ENCODE measurements at places on chromosomes 12 and 14.

GRCh38 chr14:103973354-103973753 is 31.0 kb upstream of the RD3L start:
- DNase-seq: no peak
- H3K4me1 ChIP-seq: no peaks in the 10 kb centered on the region
- no peaks in the 10 kb centered on the region for H3K36me3 ChIP-seq
- peaks cover 2% of the 10 kb centered on the region for H3K27me3 ChIP-seq
- no peak overlapping the region for H3K4me3 ChIP-seq

GRCh38 chr12:89706551-89706950 is 2.1 kb downstream of the ATP2B1 start:
- peaks cover 13% of the 10 kb centered on the region for H3K4me1 ChIP-seq
- H3K27ac ChIP-seq: no peak overlapping the region
- no peaks in the 10 kb centered on the region for H3K36me3 ChIP-seq
- peaks cover 8% of the 10 kb centered on the region for H3K27me3 ChIP-seq
- H3K4me3 ChIP-seq: peak overlapping the region; percentile 99

DNA sequence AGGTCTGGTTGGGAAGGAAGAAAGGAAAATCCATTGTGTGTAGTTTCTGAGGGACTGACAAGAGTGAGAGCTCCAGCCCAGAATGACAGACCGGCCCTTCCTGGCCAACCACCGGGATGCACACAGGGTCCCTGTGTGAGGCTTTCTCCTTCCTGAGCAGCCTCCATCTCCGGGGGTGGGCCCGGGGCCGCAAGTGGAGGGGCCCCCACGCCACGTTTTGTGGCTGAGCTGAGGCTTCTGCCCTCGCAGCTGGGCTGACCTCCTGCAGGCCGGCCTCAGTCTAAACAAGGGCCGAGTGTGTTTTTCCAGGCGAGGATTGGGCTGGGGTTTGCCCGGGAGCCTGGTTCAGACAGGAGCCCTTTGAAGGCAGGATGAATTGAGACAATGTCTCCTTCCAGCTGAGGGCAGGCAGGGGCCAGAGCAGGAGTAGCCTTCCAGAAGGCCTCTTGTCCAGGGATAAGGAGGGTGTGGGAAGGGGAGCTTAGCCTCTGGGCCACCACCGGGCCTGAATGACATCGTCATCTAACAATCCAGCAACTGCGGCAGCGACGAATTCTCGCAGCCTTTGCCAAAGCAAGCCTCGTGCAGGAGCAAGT is 96.5 kb upstream of the NCOR2 start:
- H3K27ac ChIP-seq: no peak overlapping the region
- no peak for DNase-seq
- H3K4me3 ChIP-seq: no peak overlapping the region
- H3K36me3 ChIP-seq: no peaks in the 10 kb centered on the region
- peaks cover 2% of the 10 kb centered on the region for H3K27me3 ChIP-seq

DNA sequence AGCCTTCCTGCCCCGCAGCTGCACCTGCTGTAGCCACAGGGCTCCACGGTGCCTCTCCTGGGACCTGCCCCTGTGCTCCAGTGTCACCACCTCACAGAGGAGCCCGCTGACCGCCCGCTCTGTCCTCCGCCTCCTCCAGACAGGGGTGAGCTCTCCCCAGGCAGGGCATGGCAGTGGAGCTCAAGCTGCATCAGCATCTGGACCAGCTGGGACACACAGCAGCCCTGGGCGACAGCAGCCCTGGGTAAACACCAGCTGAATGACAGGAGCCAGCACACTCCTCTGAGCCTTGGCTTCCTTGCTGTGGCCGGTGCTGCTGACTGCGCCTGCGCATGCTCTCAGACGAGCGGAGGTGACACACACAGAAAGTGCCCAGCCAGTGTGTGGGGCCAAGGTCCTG is 22.0 kb downstream of the CHGA start:
- peak; percentile 26 for DNase-seq
- H3K36me3 ChIP-seq: no peaks in the 10 kb centered on the region
- peak overlapping the region; percentile 29 for H3K27ac ChIP-seq
- peaks cover 13% of the 10 kb centered on the region for H3K27me3 ChIP-seq
- peaks cover 26% of the 10 kb centered on the region for H3K4me1 ChIP-seq

DNA sequence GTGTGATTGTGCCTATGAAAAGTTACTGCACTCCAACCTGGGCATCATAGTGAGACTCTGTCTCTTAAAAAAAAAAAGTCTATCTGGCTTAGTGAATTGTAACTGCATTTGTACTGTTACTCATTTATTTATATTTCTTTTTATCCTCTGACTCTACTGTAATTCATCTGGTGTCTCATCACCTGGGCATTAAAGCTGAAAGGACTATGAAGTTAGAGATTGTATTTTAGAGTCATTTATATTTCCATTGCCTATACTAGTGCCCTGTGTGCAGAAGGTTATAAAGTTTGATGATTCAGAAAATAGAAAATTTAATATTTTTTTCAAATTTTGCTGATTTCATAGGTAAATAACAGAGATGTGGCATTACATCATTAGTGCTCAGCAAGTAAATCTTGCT is 30.2 kb downstream of the BICDL1 start:
- no peaks in the 10 kb centered on the region for H3K4me1 ChIP-seq
- H3K4me3 ChIP-seq: no peak overlapping the region
- no peak overlapping the region for H3K27ac ChIP-seq
- H3K36me3 ChIP-seq: peaks cover 11% of the 10 kb centered on the region
- DNase-seq: no peak

DNA sequence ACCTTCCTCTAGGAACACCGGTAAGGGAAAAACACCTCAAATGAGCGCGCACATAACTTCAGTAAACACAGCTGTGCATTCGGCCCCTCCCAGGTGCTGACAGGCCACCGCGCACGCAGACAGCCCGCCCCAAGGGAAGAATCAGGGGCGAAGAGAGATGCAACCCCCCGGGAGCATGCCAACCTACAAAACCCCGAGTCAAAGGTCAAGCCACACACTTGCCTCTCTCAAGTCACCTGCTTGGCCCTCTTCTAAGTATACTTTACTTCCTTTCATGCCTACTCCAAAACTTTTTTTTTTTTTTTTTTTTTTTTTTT is 2.3 kb upstream of the CYP46A1 start:
- DNase-seq: no peak
- peaks cover 8% of the 10 kb centered on the region for H3K27me3 ChIP-seq
- no peak overlapping the region for H3K4me3 ChIP-seq
- H3K36me3 ChIP-seq: no peaks in the 10 kb centered on the region
- peaks cover 7% of the 10 kb centered on the region for H3K4me1 ChIP-seq
- no peak overlapping the region for H3K27ac ChIP-seq
